Stimulated activated memory B cell treated with anti-CD40 and anti-IgM and Interleukin-4, amounts not matched to agents 10 μg/mL and 1 μg/mL and 100 μg/mL, for 72 hours (primary cell): ENCODE measurements at places on chromosomes 2 and 18.

DNA sequence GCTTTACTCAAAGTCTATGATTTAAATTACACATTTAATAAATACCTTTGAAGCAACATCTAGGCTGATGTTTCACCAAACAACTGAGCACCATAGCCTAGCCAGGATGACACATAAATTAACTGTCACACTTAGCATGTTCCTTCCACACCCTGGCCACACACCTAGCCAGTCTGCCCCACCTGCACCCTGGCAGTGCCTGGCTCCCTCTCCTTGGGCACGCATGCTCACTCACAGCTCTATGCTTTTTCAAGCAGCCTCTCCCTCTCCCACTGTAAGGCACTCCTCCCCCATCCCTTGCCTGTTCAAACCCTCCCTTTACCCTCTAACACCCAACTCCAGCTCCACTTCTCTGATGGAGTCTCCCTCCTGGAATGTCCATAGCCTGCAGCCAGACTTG is 357.6 kb upstream of the KLHL29 start:
- no peak for ATAC-seq

GRCh38 chr2:218257390-218257981 is 3.3 kb upstream of the GPBAR1 start:
- peak; percentile 96 for ATAC-seq

DNA sequence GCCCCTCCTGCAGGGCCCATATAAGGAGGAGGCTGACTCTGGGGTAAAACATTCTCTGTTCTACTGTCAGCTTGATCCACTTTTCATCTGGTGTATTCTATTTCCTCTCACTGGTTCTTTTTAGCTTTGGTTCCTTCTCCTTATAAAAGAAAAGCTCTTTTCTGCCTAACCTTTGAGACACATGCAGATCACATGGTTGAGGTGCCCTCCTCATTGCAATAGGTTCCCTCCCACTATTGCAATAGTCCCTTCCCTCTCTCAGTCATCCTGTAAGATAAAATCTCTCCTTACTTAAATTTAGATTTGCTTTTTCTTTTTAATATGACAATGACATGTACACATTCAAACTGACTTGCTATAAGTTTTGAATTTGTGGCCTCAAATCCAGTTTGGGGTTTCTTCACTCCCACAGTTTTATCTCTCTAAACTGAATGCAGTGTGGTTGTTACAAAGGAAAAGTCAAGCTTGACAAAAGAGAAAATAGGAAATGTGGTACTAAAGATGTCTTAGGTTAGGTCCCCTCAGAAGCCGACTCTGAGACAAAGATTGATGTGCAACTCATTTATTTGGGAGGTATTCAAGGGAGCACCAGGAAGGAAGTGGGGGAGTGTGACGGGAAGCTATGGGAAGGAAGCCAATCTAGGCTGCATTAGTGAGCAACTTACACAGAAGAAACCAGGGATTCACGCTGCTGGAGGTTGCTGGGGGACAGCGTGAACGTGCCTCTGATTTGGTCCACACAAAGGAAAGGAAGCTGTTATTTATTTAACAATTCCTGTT is 127.6 kb upstream of the LINC00305 start:
- ATAC-seq = no peak

- no peak for ATAC-seq
Measured at GRCh38 chr2:80238692-80239469, 65.7 kb downstream of the LRRTM1 start.

DNA sequence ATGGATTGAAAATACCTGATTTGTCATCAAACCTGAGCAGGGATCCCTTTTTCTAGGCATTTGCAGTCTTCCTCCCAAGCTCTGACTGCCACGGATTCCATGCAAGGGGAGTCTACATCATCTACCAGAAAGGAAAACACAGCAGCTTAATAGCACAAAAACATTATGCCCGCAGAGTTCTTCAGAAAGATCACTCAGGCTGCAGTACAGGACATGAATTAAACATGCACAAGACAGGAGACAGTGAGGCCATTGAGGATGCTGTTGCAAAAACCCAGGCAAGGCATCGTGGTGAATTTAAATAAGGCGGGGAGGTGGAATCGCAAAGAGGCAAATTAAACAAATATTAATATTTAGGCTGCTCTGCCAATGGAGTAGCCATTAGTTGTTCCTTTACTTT is 88.5 kb downstream of the MRPS9 start:
- ATAC-seq = no peak

DNA sequence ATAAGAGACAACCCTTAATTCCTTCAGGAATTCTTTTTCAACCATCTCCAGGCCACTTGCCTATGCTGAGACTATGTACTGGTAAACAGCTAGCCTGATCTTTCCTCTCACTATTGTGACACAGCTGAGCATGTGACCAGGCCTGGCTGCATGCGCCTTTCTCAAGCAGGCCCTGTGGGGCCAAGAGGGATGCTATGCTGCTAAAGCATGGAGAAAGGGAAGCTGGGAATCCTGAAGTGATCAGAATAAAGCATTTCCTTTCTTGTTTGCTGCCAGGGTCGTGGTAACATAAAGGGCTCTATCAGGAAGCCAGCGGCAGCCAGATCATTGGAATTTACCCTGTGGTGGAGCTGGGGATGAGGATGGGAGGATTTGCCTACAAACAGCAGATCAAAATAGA is 29.8 kb upstream of the LCLAT1 start:
- no peak for ATAC-seq

DNA sequence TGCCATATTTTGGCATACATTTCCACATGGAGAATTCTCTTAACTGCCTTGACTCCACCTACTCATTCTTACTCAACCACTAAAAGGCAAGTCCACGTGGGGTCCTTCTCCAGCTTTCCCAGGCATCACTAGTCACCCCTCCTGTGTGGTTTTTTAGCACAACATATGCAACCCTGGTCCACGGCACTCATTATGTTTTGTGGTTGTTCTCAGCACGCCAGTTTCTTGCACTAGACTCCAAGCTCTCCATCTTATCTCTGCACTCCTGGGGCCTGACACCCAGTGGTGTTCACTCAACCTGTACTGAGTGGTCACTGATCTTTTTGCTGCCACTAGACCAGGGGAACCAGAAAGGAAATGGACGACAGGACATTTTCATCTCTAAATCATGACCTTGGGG is 18.0 kb downstream of the MARCHF4 start:
- ATAC-seq = no peak

DNA sequence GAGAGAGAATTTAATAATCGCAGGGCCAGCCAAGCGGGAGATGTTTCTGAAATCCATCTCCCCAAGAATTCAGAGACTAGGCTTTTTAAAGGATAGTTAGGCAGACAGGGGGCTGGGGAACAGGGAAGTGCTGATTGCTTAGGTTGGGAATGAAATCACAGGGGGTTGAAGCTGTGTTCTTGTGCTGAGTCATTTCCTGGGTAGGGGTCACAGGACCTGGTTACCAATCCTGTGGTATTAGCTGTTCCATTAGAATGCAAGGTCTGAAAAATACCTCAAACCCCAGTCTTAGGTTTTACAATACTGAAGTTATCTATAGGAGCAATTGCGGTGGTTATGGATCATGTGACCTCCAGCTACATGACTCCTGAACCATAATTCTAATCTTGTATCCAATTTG is 4.6 kb downstream of the SP140 start:
- ATAC-seq = no peak

- no peak for ATAC-seq
Measured at GRCh38 chr2:173623438-173624319, 269.0 kb downstream of the CDCA7 start.

- no peak for ATAC-seq
Measured at GRCh38 chr2:180554330-180554729, 426.1 kb upstream of the UBE2E3 start.

DNA sequence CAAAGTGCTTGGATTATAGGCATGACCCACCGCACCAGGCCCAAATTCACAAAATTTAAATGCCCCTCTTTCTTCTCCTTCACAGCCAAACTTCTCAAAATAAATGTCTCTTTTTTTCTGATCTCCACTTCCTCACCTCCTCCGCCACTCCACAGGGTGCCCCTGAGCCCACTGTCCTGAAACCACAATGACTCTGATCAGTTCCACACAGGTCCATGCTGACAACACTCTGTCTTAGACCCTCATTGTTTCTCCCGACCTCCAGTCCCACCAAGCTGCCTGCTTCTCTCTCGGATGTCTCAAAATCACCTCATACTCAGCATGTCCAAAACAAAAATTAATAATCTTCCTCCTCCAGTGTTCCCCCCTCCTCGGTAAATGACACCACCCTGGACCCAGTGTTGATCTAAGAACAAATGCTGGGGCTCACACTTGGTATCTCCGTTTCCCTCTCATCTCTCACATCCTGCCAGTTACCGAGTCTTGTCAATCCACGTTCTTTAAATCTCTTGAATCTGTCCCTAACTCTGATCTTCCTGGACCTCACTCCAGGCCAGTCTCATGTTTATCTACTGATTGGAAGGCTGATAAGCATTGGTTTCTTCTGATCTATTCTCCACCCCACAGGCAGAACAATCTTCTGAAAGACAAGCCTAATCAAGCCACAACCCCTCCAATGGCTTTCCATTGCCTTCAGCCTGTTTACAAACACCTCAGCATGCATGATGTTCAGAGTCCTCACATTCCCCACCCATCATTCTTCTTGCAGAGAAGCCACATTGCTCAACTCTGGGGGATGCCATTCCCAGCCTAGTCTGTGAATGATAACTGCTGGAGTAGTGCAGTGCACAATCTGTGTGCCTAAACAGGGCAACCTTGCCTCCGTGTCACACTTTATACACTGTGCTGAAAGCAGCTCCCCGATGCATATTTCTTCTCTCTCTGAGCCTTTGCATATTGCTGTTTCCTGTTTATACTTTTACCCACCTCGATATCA is 12.4 kb upstream of the ANKRD44 start:
- ATAC-seq = peak; percentile 59

DNA sequence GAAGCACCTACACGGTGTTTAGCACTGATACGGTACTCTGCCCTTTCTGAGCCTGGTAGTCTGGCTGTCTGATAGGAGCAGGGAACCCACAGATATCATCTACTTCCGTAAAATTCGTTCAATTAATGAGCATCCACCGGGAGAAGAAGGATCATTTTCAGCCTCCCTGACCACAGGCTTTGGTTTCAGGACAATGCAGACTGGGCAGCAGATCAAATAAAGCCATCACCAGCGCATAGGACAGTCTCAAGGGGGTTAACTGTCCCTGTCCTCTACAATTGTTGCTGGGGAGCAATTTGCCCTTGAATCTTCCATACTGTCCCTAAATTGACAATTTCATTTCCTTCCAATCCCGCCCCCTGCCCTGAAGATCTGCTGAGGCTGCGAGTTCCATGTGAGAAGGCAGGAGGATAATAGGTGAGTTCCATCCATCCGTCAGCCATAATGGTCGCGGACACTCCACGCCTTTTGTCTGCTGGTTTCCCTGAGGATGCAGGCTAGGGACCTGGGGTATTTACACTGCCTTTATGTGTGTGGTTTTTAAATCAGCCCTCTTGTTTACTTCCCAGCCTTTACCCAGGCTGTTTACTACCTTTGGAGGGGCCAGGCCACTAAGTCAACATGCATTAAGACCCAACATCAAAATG is 110.0 kb downstream of the MYCN start:
- no peak for ATAC-seq

- ATAC-seq = no peak
Measured at GRCh38 chr2:136532171-136532570, 233.2 kb upstream of the THSD7B start.

DNA sequence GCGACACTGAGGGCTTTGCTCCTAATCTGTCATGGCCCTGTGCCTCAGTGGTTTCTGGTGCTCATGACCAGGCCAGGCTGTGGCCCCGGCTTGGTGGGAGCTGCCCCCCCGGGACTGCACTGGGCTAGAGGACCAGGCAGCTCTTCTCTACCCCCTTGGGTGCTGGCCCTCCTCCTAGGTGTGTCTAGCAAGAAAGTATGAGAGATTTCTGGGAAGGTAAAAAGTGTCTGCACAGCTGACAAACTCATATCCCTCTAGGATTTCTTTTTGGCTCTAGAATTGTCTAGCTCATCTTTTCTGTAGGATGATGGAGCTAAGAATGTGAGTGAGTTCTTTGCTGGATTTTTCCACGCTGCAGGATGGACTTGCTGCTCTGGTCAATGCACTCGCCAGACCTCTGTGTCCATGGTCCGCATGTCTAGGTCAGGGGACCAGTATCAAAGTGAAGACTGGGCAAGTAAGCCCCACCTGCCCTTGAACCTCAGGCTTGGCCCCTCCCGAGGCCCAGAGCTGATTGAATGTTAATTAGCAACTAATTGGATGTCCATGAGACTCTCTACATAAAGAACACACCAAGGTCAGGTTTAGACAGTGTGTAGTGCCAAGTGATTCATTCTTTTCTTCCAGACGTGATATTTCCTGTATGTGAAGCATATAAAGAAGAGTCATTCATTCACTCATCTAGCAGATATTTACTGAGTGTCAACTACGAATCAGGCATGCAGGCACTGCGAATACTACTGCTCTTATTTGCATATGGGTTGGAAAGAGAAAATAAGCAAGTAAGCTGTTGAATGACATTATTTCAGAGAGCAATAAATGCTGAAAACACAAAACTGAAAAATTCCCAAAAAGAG is 15.6 kb upstream of the PSD4 start:
- ATAC-seq = peak; percentile 49

DNA sequence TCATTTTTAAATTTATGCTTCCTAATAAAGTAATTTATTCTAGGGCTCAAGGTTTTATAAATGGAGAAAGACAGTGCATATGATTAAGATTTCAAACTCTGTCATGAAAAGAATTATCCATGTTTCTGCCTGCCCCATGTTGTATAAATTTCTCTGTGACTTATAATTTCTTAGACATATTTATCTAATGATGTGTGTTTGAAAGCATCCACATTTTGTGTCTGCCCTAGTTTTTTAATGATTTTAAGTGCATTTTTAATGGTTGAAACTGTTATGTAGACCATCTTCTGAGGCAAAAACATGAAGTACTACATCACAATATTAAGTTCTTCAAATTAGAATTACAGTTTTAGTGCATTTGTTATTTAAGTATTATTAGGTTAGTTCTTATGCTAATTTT is 71.2 kb downstream of the PTPRM start:
- ATAC-seq = no peak

DNA sequence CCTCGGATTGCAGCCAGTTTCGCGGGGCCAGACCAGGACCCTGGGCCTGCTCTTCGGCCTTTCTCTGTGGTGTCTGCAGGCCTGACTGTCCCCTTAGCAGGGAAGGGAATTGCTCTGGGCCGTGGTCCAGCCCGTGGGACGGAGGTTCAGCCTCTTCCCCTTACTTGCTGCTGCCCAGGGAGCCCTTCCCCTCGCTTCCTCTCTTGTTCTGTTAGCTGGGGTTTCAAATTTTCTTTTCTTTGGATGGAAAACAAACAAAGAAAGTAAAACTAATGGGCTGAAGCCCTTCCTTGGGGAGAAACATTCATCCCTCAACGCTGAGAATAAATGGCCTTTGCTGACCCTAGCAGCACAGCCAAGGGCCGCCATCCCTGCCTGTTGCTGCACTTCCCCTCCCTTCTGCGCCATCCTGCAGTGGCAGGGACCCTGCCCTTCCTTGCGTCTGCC is 52.4 kb downstream of the ASAP2 start:
- no peak for ATAC-seq
